ENCODE measurements at places on chromosomes 16 and 17.

DNA sequence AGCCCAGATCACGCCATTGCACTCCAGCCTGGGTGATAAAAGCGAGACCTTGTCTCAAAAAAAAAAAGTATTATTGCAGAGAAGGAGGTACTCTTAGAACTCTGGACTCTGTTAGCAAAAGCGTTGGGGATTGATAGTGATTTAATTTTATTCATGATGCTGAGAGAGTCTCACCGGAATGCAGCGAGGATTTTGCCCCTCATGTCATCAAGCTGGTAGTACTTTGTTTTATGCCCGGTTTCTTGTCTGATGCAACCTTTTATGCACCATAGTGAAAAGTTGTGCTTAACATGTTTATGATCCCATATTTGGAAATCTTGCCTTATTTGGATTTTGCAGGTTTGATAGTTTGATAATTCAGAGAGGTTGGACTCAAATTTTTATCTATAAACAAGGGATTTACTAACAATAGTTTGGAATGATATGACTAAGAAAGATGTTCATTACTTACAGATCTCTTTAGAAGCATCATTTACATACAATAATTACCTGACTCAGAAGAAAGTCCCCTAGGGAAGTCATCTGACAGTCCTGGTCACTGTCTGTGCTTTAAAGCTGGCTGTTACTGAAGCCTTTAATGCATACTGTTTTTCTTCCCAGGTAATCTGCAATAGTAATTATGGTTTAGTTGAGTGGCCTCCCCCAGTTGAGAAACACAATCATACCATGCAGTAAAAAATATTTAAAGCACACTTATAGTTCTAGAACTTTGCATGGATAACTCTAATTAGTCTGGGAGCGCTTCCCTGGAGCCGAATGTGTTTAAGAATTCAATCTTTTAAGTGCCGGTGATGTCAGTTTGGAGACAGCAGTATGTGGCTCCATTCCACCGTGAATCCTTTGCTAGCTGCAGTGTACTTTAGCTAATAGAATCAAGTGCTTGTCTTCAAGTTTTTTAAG lies 120.9 kb downstream of the PRKCA start:
- DNase-seq, result no peak

DNA sequence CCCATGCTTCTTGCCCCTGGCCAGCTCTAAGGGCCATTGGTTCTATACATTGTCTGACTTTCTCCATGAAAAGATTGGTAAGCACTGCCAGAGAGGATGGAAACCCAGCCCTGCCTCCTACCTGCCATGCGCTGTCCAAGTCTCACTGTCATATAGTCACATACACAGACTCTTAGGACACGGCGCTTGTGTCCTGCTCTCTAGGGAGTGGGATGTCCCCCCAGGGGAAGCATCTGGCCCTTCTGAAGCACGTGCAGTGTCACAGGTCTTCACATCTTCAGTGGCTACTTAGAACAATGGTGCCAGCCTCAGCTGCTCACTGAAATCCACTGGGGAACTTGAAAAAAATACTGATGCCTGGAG lies 38.7 kb downstream of the MYO18A start:
- no peak for DNase-seq

DNA sequence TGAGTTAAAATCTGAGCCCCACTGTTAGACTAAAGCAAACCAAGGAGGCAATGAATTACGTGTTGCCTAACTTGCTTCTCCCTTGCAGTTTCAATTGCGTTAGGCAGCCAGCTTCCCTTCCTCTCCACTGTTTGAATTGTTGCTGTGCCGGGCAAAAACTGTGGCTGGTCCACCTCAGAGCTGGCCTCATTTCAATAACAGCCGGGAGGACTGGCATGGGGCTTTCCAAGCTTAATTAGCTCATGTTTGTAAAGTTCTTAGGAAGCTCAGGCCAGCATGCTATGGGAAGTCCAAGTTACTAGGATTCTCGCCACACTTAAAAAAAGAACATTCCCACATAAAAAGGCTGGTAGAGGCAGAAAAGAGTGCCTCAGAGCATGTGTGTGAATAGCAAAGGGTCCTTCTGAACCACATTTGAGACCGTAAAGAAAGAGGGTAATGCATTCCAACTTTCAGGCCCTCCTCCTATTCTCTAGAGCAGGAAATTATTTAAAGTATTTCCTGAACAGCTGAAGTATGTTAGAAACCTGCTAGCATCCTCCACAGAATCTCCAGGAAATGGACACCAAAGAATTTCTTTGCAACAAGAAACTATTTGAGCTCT lies 79.0 kb upstream of the SMURF2 start:
- DNase-seq, result no peak

GRCh38 chr17:65064452-65065019 lies 8.0 kb upstream of the GNA13 start:
- DNase-seq, result peak; percentile 85

DNA sequence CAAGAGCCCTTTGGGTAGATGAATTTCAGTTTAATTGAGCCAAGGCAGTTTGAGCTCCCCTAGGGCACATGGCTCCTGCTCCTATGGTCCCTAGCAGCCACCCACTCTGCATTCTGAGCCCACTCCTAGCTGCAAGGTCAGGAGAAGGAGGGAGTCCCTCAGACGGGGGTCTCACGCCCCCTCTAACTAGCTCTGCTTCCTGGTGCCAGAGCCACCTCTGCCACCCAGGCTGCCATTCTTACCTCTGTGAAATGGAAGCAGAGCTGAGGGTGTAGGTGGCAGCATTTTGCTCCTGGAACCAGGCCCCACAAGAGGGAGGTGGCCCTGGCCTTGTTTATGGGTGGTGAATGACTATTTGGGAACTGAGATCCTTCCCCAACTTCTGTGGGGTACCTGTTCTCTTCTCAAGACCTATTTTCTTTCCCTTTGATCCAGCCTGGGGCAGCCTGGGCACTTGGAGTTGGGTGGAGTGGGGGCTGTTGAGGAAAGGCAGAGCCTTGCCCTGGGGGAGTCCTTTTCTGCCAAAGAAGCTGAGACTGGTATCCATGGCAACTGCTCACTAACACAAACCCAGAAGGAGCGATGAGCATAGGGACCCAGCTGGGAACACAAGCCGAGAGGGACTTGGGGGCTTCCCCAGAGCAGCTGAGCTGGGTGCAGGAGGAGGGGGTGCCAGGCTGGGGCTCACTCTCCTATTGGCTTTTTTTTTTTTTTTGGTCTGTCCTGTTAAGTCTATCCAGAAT lies 4.8 kb downstream of the SPNS2 start:
- no peak for DNase-seq

DNA sequence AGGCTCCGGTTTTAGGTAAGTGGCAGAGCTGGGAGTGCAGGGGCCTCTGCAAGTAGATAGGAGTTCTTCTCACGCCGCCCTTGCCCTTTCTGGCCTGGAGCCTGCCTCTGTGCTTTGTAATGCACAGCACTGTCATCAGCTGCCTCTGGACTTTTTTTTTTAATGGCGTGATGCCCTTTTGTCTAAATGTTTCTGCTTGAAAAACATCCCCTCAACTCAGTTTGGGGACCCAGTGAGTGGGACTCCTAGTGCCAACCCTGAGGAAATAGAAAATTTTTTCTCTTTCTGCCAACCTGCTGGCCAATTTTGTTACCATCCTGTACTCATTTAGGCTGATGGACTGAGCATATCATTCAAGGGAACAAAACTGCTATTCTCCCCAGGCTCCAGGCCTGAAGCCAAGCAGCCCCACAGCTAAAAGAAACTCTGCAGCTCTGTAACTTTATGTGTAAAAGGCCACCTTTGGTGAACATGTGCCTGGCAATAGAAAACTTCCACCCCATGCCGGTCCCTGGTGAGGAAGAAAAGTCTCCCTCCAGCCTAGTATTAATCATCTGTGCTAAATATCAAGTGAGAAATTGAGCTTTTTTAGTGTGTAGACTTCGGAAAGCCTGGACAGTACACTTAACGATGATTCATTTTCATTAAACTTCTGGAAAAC lies 22.5 kb downstream of the SLC6A2 start:
- DNase-seq, result no peak
